ENCODE measurements at places on chromosomes 1 and 21.
A peak's percentile ranks its signal among the peaks of the same experiment; 100 is the strongest.

DNA sequence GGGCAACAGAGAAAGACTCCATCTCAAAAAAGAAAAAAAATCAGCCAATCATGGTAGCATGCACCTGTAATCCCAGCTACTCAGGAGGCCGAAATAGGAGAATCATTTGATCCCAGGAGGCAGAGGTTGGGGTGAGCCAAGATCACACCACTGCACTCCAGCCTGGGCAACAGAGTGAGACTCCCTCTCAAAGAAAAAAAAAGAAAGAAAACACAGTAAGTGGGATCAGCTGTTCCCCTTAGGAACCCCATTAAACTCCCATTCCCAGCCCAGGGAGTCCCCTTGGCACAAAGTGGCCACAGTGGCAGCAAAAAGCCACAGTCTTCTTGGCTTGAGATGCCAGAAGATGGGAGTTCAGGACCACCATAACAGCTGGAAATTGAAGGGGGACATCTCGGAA is 9.1 kb downstream of the TMEM50B start:
- DNase-seq = no peak

- DNase-seq = peak; percentile 44
Observed at GRCh38 chr1:228963795-228964177, 228.5 kb downstream of the RHOU start.

DNA sequence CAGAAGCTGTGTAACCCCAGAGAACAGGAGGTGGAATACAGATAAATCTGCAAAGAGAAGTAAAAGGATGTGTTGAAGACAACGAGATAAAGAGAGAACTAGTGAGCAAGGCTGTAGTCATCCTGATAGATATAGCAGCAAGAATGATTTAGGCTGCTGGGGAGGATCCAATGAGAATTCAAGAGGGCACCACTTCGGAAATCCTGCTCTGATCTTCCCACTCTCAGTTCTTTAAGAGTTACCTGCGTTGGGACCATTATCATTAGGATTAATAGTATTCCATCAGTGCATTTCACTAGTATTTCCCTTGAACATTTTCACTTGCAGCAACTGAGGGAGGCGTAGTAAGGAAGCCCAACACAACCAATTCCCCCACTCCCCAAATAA is at the start of gene BRINP3:
Gene BRINP3 (minus strand): TSS at position 103 of the 387 bp plus-strand sequence.
- peak; percentile 3 for DNase-seq

- no peak for DNase-seq
Observed at GRCh38 chr21:45892916-45893739, 88.4 kb upstream of the COL6A1 start.

- no peak for DNase-seq
Observed at GRCh38 chr1:54339126-54339525, 67.1 kb downstream of the SSBP3 start.

DNA sequence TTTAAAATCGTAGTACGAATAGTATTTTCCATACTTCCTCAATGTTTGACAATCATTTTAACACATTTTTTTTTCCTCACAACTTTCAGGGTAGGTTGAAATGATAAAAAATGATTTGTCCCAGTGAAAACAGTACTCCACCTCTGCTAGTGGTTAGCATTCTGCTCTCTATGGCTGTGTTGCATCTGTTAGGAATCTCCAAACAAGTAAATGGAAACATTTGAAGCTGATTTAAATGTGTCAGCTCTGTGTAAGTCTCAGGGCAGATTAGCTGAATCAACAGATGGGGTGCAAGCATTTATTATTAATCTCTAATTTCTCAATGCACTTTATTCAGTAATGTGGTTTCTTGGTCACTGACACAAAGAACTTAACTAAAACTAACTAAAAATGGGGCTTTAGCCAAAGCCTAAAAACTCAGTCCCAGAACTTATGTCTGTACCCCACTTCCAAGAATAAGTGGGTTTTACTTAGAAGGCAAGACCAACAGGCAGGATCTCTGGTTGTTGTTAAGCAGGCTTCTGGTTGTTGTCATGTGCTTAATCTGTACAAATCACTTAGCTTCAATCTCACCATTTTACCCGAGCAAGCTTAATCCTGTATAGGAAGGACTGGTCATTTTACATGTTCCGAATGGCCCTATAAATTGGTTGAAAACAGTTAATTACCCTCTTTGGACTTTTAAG is 67.8 kb downstream of the PRRX1 start:
- DNase-seq = no peak

DNA sequence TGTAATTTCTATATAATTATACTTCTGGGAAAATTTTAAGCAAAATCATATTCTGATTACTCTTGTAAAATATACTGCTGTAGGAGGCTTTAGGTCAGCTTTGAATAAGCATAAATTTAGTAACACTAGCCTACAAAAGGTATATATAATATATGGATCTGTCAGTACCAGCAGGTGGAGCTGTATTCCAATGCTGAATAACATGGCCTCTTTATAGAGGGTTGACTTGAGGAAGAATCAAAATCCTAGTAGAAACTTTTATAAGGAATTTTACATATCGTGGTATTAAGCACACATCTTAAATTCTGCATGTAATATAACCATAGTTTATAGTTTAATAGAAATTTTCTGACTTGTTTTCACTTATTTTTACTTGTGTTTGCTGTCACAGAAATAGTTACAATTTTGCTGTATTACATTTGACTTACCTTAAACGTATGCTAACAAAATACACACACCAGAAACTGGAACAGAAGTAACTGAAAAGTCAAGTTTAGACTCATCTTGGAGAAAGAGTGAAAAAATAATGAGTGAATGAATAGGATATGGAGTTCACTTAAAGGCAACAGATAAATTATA is 79.3 kb downstream of the HMCN1 start:
- peak; percentile 12 for DNase-seq

- no peak for DNase-seq
Observed at GRCh38 chr21:23507501-23507900, 2099.8 kb downstream of the MRPL39 start.

GRCh38 chr21:31180256-31181081 is 142.2 kb upstream of the KRTAP19-8 start:
- no peak for DNase-seq

- no peak for DNase-seq
Observed at GRCh38 chr1:21520899-21521716, 11.9 kb downstream of the ALPL start.
